ENCODE measurements at places on chromosomes 5 and 9.
A peak's percentile ranks its signal among the peaks of the same experiment; 100 is the strongest.

GRCh38 chr5:155587458-155587857 lies 573.9 kb downstream of the KIF4B start:
- DNase-seq = no peak

DNA sequence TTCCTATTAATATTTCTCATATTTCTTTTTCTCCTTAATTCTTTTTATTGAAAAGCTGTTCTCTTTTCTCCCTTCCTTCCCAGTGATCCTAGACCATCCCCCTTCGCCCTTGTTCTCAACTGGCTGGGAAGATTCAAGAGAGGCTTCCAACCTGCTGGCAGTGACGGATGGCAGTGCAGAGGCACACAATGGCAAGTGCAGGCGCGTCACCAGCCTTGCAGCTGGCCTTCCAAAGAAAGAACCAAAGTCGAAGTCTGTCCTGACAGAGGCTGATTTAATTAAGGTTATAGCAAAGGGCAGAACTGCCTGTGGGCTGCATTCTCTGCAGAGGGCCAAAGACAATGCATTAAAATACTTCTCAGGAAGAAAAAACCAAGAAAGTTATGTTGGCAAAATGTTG lies 7.4 kb downstream of the CEMIP2 start:
- DNase-seq = no peak

DNA sequence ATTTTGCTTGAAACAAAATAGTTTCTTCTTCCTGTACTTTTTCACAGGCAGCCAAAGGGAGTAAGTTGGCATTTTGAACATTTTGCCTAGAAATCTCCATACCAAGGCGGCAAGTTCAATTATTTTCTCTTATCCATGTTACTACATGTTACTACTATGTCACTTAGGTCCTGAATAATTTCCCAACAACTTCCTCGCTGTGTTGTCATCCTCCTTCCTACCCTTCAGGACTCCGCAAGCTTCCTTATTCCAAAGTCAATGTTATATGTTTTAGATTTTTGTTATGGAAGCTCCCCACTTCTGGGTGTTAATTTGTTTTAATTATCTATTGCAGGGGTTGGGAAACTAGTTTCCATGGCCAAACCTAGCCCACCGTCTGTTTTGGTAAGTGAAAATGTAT lies 9.9 kb upstream of the B4GALT1 start:
- DNase-seq = no peak

DNA sequence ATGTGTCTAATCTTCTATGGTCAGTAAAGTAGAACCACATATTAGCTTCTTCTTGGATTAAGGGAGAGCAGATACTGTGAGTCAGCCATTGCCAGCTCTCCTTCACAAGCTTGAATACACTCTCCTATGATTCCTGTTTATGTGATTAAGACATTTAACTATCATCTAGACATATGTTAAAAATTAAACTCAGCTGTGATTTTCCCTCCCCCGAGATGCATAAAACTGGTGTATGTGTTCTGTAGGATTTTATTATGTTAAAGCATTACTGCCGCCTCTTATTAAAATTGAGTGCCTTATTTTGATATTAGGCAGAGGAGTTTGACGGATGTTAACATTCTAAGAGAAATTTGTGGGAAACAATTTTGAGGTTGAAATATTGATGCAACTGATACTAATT lies 114.6 kb downstream of the ACTBL2 start:
- DNase-seq = no peak

DNA sequence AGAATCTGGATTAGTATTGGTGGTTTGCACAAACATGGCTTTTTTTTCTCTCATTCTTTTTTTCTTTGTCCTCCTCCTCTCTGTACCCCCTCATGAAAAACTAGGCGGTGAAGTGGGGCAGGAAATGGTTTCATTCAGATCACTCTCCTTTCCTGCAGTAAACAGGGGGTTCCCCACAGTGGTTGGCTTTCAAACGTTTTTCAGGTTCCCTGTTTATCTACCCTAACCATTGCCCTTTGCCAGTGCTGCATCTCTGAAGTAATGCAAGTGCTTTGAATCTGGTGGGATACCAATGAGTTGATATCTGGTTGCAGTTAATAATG lies 29.8 kb downstream of the NR4A3 start:
- DNase-seq = peak; percentile 13

DNA sequence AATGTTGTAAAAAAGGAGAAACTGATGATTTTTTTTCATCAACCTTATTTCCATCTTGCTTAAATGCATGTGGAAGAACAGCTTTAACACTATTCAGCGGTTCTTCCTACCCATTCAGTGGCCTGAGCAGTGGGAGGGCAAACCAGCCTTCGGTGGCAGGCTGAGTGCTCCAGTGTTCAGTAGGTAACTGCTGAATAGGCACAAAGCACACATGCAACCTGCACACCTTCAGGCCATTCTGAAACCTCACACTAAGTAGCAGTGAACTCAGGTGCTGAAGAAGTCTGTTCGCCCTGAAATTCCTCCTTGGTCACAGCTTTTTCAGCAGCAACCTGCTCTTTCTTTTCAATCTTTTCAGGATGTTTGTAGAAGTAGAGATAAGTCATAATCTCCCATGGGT lies 26.1 kb downstream of the FBXO4 start:
- DNase-seq = no peak

GRCh38 chr5:132751971-132752580 lies 4.8 kb downstream of the CCNI2 start:
- DNase-seq = no peak

DNA sequence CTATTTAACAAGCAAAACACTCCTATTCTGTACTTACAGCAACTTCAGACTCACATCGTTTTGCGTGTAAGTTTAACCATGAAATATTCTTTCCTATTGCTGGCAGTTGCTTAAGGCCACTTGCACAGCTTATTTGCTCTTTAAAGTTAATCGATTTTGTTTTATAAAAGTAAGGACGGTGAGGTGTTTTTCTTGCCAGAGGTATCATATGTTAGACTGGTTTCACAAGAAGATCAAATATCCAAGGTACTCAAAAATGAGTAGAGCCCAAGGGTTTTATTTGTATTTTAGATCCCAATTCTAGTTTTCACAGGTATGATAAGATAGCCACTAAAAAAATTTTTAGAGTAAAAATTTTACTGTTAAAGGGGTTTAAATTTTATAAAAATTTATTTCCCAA lies 16.2 kb downstream of the CLINT1 start:
- no peak for DNase-seq

DNA sequence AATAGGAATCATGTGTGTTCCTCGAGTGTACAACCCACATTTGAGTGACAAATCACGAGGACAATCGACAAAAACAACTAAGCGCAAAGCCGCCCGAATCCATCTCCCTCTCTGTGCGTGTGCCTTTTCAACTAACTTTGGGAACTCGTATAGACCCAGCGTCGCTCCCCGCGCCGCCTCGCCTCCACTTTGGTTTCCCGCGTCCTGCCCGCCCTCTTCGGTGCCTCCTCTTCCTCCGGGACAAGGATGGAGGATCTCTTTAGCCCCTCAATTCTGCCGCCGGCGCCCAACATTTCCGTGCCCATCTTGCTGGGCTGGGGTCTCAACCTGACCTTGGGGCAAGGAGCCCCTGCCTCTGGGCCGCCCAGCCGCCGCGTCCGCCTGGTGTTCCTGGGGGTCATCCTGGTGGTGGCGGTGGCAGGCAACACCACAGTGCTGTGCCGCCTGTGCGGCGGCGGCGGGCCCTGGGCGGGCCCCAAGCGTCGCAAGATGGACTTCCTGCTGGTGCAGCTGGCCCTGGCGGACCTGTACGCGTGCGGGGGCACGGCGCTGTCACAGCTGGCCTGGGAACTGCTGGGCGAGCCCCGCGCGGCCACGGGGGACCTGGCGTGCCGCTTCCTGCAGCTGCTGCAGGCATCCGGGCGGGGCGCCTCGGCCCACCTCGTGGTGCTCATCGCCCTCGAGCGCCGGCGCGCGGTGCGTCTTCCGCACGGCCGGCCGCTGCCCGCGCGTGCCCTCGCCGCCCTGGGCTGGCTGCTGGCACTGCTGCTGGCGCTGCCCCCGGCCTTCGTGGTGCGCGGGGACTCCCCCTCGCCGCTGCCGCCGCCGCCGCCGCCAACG lies at the start of gene GPR150:
TSS of gene GPR150 (plus strand) at position 58 of the 840 bp plus-strand sequence. CDS start at position 247, 189 bp downstream.
- peak; percentile 75 for DNase-seq

- DNase-seq = no peak
Measured at GRCh38 chr9:114370968-114371320, 16.8 kb downstream of the AKNA start.
